ENCODE measurements at places on chromosomes 2 and 18.

DNA sequence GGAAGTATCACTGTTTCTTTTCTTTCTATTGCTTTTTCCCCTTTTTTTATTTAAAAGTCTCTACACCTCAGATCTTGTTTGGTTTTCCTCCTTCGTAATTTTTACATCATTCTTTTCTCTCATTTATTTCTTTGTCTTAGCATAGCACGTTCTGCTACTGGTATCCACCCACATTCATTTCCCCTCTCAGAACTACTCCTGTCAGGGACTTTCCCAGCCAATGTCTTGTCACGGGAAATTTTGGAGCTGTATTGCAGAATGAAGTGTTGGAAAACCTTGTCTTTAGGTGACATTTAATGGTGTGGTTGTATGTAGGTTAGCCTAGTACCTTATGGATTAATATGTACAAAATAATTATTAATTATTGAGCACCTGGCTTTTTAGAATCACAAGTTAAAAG, 34.0 kb downstream of the TTLL4 start:
- no peak for DNase-seq

GRCh38 chr2:24720310-24720709, 72.9 kb downstream of the PTRHD1 start:
- no peak for DNase-seq

GRCh38 chr18:24459772-24460171, 665 bp upstream of the HRH4 start:
- DNase-seq, result no peak

GRCh38 chr18:24270937-24271380, 126.7 kb downstream of the OSBPL1A start:
- DNase-seq, result no peak

GRCh38 chr2:20868377-20868776, 45.5 kb upstream of the LDAH start:
- DNase-seq, result no peak

DNA sequence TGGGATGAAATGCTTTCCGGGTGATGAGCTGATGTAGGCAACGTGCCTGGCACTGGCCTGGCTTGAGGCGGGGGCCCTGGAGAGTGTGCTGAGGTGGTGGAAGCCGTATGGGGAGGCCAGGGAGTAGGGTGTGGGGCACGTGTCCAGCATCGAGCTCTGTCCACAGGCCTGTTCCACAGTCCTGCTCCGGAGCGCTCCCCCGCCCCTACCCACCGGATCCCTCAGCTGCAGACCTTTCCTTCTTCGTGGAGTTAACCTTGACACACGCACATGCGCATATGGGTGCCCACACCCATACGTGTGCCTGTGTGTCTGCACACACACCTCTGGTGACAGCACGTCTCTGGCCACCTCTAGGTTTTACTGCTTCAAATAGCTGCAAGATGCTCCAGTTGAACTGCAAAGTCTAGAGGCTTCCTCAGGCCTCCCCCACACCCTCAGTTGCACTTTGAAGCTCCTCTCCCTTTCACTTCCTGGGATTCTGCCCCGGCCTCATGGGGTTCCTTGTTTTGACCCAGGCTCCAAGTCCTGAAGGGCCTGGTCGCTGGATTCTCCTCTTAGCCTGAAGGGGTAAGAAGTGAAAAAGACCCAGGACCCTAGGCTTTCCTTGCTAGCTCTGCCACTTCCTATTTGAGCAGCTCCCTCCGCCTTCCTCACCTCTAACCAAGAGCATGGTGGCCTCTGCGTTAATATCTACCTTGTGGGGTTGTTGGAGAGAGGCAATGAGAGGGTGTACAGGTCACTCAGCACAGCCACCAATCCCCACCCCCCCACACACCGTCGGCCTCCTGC, 49.5 kb downstream of the INHBB start:
- DNase-seq, result peak; percentile 62

GRCh38 chr2:135798762-135799161, 38.2 kb downstream of the LCT start:
- DNase-seq, result no peak

GRCh38 chr2:108936076-108936864, 52.8 kb downstream of the EDAR start:
- DNase-seq, result no peak

DNA sequence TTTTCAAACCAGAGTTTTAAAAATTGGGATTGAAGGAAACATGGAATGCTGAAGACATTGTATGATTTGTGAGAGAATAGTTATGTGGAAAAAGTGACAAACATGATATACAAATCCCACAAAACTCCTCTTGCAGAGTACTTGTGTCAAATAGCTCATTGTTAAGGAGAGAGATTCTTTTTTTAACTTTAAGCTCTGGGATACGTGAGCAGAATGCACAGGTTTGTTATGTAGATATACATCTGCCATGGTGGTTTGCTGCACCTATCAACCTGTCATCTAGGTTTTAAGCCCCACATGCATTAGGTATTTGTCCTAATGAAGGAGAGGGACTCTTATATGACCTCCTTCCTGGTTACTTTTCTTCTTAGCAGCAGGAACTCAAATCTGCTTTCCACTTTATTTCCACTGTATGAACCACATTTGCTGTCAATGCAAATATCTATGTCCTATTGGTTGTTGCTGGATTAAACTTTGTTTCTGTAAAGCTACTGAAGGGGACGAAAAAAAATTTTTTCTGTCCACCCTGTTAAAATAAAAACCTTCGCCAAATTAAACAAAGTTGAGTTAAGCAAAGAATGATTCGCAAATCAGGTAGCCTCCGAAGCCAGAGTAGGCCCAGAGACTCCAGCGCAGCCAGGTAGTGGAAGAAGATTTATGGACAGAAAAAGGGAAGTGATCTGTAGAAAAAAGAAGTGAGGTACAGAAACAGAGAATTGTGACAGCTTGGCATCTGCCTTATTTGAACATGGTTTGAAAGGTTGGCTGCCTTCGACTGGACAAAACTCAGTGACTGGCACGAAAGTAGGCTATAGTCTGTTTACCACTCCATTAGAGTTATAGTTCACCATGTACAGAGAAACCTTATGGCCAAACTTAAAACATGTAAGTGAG, 430.1 kb upstream of the CHST9 start:
- no peak for DNase-seq

DNA sequence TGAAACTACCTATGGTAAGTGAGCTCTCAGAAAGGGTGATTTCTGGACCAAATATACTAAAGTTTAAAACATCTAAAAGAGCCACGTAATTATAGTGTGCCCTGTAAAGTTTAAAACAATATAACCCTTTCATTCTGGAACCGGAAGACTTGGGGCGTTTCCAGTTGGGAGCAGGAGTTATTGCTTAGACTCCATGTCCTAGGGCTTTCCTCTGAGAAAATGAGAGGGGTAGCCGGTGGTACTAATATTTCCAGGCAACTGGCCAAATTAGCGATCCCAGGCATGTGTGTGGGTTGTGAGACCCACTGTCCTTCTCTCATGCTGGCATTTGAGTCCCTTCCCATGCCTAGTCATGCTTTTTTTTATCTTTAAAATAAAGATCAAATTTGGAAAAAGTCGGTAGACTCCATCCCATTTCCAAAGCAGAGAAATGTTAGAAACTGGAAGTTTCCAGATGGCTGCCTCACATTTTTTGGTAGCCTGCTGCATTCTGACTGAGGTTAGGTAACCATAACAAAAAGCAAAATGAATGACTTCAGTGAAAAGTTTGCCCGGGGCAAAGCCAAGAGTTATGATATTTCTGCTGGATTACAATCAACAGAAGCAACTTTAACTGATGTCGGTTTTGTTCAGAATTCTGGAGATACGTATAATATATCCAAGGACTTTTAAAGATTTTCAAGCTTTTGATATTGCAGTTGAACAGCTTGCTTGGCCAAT, 227.4 kb downstream of the SS18 start:
- no peak for DNase-seq

- no peak for DNase-seq
These were observed 6.4 kb upstream of the PSMD1 start for GRCh38 chr2:231050018-231050901.

GRCh38 chr2:216775043-216775453, 79.7 kb upstream of the IGFBP5 start:
- DNase-seq, result no peak

DNA sequence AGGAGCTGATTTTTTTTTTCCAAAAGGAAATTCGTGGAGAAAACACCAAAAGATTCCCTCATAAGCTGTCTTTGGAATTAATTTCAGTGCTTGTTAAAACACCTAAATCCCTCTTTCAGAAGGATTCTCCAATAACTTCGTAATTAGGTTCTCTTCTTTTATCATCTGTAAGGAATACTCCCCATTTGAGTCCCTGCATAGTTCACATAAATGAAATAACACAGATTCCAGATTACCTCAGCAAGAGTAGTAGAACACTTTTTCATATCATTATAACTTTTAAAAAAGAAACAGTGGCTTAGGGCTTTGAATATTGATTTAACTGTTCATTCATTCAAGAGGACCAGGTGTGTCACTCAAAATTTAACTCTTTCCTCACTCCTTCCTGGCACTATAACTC, 55.5 kb downstream of the ARHGAP28 start:
- no peak for DNase-seq

DNA sequence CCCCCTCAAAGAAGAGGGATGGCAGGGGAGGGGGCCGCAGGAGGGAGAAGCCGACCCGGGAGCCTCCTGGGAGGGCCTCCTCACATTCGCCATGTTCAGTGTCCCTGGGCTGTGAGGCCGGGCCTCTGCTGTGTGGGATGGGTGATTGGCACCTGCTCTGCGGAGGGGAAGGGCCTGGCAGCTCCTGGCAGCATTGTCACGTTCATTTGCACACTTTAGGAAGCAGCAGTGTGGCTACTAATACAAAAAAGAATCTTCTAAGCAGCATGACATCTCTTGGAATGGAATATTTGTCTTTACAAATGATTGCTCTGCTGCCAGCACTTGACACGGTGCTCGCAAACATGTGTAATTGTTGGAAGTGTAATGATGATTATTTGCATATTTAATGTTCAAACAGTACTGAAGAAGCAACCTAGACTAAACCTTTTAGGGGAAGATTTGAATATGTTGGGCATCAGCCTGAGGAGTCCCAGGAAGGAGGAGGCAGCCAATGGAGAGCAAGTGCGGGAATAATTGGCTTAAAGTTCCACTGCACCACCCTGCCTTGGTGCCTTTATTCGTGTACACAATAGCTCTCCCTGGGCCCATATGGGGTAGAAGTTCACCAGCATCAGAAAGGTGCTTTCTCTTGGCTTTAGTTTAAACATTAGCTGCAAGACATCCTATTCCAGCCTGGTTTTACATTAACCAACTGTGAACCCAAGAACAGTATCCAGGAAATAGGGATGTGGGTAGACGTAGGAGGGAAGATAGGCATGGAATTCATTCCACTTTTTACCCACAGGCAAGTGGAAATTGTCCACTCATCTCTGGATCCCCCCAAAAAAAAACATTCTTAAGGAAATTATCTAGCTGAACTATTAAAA, 404.9 kb downstream of the TMEM182 start:
- no peak for DNase-seq

DNA sequence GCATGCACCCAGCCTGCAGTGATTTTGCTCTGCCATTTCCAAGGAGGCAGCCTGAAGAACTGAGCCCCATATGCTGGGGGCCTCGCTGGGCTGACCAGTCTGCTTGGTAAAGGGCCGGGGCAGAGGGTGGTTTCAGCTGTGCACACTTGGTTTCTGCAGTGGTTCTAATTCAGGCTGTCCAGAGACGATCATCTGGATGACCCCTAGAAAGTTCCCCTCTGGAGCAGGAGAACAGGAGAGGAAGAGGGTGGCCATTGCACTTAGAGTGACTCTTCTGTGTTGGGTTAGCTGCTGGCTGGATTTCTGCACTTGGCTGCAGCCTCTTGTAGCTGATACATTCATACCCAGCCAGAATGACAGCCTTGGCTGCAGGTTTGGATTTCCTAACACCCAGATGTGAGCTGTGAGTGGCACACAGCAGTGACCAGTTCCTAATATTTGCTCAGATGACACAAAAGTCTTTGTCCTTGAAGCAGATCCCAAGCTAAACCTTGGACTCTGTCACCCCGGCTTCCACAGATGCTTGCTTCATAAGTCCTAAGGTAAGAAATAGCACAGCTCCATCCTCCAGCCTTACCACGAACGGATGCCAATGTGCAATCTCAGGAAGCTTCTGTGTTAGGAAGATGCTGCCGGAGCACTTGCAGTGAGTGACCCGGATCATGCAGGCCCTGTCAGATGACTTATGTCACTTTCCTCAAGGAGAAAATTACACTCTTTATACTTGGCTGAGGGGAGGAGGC, 105.6 kb downstream of the HNRNPLL start:
- no peak for DNase-seq

DNA sequence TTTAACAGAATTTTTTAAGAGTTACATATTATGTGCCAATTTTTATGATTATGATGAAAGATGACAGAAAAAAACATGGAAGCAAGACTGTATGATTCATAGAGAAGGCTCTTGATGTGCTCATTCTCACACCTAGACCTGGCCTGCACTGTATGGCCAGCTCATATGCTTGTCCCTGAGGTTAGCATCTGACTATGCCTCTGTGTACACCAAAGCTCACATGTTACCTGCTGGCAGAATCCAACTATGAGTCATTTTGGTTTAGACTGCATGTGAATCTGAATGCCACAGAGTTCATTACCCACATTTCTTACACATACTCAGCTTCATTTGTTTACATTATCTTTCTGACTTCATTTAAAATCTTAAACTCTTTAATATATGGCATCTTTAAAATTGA, 139.0 kb downstream of the DSC3 start:
- no peak for DNase-seq

GRCh38 chr2:64439194-64439593, 14.8 kb upstream of the LGALSL start:
- DNase-seq, result no peak

DNA sequence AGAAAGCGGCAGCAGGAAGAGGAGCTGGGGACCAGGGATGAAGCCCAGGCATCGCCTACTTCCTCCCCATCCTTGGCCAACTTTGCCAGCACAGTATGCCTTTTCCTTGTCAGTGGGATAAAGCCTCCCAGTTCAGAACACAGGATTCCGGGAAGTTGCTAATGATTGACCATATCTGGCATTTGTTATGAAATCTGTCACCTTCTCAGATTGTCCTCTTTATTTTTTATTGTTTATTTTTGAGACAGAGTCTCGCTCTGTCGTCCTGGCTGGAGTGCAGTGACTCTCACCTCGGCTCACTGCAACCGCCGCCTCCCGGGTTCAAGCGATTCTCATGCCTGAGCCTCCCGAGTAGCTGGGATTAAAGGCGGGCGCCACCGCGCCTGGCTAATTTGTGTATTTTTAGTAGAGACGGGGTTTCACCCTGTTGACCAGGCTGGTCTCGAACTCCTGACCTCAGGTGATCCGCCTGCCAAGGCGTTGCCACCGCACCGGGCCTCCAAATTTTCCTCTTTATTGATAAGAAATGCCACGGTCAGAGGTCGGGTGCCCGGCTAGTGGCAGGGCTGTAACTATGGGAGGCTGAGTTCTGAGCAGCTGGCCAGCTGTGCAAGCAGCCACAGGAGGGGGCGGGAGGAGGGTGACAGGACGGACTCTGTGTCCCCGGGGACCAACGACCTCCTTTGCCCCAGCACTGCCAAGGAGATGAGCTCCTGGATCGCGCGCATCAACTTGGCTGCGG, 24.4 kb downstream of the PSD4 start:
- no peak for DNase-seq

DNA sequence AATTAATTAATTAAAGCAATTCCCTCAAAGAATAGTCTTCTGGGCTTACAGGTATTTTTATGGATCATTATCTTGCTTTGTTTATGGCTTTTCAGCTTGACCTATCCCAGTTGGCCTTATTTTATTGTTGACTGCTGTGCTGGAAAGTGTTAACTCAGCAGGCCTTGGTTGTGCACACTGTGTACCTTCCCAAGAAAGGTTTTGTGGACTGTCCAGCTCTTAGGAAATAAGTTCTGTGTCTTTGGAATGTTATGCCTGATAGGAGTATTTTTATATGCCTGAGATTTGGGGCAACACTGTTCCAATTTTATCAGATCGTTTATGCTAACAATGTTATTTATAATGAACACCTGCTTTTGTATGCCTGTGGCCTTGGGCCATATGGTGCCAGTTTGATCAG, 671.9 kb upstream of the ZNF804A start:
- DNase-seq, result no peak

GRCh38 chr2:231334981-231335380, 60.5 kb upstream of the B3GNT7 start:
- no peak for DNase-seq

Data from spleen (tissue), 13 donors.